NCI-H2107 (cell line): ENCODE measurements at places on chromosomes 5 and 9.

- DNase-seq: no peak
Measured at GRCh38 chr9:114177423-114178064, 22.2 kb downstream of the COL27A1 start.

GRCh38 chr5:52262844-52263243 is 524.9 kb upstream of the ITGA1 start:
- peak; percentile 25 for DNase-seq

DNA sequence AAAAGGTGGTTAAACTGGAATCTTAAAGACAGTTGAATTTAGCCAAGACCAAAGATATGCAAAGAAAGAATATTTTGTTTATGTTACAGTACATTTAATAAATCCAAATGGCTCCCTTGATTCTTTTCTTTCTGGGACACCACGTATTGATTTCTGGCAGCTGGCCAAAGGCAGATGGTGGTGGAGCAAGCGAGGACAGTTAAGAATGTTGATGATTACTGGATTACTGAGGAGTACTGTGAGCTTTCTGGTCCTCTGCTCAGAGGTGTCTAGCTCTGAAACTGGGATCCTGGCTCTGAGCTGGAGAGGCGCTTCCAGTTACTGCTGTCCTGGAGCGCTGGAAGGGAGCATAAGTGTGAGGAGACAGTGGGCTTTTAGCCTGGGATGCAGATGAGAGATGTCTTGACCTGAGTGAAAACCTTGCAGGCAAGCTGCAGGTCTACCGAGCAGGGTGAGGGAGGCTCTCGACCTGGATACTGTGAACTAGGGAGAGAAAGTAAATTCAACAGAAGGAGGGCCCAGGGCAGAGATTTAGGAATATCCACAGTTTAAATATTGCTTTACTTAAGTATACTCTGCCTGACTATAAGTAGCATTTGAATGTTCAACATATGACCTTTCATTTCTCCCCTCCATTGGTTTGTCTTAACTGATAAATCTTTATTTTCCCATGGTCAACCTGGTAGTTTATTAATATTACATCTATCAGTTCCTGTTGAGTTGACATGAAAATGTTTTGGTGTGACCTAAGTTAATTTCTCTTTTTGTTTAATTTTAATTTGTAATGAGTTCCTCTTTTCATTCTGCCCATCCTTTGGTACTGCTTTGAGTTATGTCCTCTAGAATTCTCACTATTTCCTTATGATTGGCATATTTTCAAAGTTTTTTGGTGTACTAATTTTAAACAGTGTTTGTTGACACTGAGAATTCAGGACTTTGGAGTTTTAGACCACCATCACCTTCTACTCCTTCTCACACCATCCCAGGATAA is 3.7 kb downstream of the SYK start:
- DNase-seq: peak; percentile 60

DNA sequence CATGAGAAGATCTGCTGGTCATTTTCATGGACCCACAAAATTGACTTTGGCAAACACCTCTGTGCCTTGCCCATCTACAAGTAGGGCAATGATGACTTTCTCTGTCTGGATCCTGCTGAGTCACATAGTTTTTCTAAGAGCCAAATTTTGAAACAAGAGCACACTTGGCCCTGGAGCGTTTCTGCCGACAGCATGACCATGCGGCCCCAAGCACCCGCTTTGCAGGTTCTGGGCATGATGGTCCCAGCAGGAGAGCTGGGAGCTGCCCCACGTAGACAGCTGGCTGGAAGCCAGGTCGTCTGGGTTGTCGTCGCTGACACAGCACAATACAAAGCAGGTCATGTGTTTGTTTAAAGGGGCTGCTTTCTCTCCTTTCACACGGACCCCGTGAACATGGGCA is 159.8 kb downstream of the SYK start:
- peak; percentile 22 for DNase-seq

- DNase-seq: no peak
Measured at GRCh38 chr5:33530183-33531036, 89.6 kb downstream of the TARS1 start.

DNA sequence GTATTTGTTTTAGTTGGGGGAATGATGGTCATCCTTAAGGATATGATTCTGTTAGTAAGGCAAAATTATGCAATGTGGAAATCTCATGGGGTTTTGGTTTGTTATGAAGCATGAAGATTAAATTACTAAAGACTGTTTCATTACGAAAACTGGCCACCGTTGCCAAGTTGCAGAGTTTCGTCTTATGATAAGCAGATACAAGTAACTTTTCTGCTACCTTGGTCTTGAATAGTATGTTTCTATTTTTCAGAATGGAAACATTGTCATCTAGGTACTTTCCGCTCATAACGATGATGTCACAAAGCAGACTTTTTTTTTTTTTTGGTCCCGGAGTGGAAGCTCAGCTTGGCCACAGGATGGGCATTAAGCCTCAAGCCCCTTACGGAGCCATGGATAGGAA is 4.2 kb downstream of the CCNI2 start:
- DNase-seq: no peak

DNA sequence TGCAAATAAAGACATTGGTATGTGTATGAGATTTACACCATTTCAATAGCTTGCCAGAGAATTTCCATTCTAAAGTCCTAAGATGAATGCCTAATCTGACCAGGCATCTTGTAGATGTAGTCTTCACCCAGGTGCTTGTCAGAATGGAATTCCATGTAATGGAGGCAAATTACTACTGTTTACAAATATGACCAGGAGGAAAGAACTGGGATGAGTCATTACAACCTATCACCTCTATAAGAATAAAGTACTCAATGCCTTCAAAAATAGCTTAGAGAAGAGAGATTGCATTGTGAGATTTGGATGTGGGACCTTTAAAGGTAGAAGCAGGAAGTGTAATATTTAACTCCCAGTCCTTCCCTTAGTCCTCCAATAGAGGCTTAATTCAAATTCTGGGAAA is 507.0 kb upstream of the PTGER4 start:
- DNase-seq: no peak

- no peak for DNase-seq
Measured at GRCh38 chr9:134592018-134592818, 49.4 kb upstream of the COL5A1 start.

DNA sequence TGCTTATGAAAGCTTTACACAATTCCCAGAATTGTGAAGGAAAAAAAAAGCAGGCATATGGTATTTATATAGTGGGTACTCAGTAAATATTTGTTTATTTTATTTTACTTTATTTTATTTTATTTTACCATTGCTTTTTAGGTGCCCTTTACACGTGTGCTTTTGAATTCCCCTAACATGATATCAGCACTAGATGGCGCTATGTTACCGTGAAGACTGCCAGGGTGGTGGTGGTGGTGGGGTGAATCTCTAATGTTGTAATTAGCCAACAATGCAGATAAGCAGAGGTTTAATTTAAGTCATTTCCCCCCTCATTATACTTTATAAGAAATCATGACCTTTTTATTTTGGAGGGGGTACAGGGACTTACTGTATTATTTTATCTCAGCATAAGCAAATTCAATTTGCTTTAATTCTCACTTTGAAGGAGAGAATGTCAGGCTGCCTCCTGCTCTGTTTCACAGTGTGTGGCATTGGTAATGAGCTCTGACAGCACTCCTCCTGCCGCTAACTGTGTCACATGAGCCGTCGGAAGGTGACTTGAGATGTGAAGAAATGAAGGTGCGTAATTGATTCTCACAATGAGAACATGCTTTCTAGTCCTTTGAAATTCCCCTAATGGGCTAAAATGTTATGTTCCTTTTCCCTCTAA is 165.6 kb downstream of the YTHDC2 start:
- DNase-seq: no peak

DNA sequence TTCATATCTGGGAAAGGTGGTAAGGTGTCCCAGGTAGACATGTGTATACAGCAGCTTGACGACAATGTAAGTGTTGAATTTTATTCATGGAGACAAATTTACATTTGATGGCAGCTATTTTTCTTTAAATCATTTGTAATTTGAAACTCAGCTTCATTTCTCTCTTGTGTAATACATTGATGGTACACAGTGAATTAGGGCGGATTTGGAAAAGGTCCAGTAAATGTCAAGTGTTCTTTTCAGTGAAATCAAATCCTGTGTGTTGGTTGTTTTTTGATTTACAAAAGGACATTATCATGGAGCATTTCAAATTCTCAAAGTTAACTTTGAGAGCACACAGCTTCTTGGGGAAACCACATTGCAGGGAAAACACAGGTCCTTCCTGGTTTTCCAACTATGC is 30.0 kb upstream of the PCSK1 start:
- no peak for DNase-seq

- no peak for DNase-seq
Measured at GRCh38 chr9:84838879-84839278, 169.3 kb downstream of the NTRK2 start.

- DNase-seq: no peak
Measured at GRCh38 chr9:28232686-28233085, 659.4 kb upstream of the C9orf72 start.

DNA sequence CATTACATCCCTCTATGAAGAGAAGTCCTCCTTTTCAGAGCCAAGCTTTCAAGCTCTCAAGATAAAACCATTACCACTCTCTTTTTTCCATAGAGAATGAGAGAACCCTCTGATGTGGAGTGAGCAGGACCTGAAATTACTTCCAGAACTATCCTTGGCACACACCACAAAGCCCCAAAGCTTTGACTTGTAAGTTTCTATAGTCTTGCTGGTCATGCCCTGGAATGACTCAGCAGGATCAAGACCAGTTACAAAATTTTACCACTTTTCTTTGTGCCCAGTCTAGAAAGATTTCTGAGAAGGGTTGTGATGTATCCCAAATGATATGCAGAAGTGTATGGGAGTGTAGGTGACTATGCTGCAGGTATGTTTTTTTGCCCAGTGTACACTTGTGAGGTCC is 760.6 kb downstream of the TLE1 start:
- no peak for DNase-seq

- peak; percentile 31 for DNase-seq
Measured at GRCh38 chr5:139660923-139661814, 13.0 kb downstream of the CXXC5 start.

DNA sequence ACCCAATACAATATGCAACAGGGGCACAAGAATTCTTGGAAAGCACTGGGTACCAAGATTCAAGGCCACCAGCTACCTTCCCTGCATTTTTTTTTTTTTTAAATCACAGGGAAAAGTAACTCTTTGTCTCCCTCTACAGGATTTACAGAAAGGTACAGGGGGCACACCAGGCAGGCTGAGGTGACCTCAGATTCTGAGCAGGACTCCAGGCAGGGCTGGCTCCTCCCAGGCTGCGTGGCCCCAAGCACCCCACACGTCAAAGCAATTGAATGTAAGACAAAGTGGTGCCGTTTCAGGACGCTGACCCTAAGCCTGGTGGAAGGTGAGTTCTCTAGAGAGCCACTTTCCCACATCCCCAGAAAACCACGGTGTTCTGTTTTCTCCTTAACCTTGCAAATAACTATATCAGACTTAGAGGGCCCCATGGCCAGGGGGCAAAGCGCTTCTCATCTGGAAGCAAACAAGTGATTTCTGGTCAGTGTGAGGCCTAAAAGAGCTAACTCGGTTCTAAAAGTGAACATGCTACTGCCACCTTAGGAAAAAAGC is 222.6 kb downstream of the ROR2 start:
- no peak for DNase-seq

- no peak for DNase-seq
Measured at GRCh38 chr9:133303266-133304157, 28.5 kb upstream of the ABO start.

DNA sequence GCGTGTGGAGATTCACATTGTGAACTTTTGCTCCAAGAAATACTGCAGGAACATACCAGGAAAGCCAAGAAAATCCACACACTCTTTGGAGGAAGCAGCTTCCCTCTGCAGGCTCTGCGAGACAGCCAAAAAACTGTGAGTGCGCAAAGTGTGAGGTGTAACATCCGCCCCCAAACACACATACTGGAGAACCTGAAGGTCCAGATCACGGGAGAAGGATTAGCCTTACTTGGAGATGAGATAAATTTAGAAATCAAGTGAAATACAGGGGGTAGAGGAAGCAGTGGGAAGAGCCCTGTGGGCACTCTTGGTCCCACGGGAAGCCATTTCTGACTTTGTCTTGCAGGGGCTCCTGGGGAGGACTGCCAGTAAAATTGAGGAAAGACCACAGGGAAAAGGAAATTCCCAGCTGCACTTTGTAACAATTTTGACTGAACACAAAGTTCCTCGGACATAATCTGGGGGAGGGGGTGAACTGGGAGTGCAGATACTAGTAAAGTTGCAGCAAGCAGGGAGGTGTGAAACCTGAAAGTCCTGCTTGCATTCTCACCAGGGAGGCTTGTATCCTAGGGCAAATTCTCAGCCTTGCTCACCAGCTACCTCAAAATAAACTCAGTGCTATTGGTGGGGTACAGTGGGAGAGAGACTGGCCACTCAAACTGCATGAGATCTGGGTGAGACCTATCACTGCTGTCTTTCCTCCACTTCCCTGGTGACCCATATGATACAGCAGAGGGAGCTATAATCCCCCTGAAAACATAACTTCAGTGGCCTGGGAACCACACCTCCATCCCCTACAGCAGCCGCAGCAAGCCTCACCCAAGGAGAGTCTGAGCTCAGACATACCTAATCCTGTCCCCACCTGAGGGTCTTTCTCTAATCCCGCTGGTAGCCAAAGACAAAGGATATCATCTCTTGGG is 109.1 kb downstream of the ALDH1A1 start:
- no peak for DNase-seq

DNA sequence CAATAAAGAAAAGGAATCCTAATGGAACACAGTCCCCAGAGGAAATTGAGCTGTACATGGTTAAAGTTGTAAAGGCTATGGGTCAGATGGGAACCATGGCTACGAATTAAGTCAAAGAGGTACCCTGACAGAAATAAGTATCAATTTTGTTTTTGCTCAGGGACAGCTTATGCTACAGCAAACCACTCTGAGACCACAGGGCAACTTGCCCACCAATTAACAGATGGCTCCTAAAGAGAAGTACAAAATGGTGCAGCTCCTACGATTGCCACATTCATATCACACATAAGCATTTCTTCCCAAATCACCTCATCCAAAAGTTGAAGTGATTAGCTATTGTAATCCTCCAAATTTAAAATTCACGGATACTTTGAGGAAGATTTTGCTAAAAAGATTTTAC is 83.0 kb downstream of the ELAVL2 start:
- DNase-seq: no peak

DNA sequence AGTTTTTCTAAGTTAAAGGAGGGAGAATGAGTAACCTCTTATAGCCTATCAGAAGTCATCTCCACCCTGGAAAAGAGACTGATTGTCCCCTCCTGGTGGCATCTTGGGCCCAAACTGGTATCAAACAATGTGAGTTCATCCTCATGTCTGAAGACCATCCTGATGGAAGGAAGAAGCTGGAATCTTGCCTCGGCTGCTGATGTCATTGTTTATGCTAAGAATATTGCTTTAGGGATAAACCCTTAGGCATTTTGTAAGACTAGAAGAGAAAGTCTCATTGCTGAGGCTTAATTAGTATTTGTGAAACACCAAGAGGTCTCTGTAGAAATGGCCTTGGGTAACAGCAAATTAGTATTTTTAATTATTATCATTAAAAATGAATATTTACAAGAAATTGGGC is 65.7 kb upstream of the KCNN2 start:
- no peak for DNase-seq

- DNase-seq: no peak
Measured at GRCh38 chr5:1515921-1516571, 7.7 kb downstream of the LPCAT1 start.

GRCh38 chr9:132740526-132741309 is 70.5 kb downstream of the GTF3C4 start:
- DNase-seq: no peak
